ENCODE measurements at places on chromosomes 7 and 10.

GRCh38 chr7:37592366-37592765 lies 91.2 kb upstream of the GPR141 start:
- no peak for DNase-seq

GRCh38 chr7:985915-986741 lies 3.1 kb downstream of the CYP2W1 start:
- no peak for DNase-seq

- no peak for DNase-seq
These were observed 40.6 kb downstream of the TMEM60 start for GRCh38 chr7:77757589-77757988.

GRCh38 chr7:66460921-66461361 lies 167.7 kb upstream of the KCTD7 start:
- DNase-seq: no peak

GRCh38 chr10:71933651-71934050 lies 30.5 kb upstream of the CHST3 start:
- no peak for DNase-seq

DNA sequence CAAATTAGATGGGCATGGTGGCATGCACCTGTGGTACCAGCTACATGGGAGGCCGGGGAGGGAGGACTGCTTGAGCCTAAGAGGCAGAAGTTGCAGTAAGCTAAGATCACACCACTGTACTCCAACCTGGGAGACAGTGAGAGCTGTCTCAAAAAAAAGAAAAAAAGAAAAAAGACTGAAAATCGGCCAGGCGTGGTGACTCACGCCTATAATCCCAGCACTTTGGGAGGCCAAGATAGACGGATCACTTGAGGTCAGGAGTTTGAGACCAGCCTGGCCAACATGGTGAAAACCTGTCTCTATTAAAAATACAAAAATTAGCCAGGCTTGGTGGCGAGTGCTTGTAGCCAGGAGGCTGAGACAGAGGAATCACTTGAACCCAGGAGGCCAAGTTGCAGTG lies 11.9 kb downstream of the RNF216 start:
- DNase-seq: no peak

DNA sequence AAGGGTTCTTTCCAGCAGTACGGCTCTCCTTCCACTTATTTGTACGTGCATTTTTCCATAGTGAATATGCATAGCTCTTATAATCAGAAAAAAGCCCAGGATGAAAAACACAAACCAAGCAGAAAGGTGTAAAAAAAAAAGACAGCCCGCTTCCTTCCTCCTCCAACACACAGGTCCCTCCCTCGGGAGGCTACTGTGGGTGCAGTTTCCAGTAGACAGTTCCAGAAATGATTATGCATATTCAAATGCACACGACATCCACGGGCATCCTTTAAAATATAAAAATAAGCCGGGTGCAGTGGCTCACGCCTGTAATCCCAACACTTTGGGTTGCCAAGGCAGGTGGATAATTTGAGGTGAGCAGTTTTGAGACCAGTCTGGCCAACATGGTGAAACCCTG lies 59.9 kb downstream of the TNRC18 start:
- DNase-seq: no peak

GRCh38 chr7:47830015-47830414 lies 118.3 kb downstream of the PKD1L1 start:
- DNase-seq: no peak

DNA sequence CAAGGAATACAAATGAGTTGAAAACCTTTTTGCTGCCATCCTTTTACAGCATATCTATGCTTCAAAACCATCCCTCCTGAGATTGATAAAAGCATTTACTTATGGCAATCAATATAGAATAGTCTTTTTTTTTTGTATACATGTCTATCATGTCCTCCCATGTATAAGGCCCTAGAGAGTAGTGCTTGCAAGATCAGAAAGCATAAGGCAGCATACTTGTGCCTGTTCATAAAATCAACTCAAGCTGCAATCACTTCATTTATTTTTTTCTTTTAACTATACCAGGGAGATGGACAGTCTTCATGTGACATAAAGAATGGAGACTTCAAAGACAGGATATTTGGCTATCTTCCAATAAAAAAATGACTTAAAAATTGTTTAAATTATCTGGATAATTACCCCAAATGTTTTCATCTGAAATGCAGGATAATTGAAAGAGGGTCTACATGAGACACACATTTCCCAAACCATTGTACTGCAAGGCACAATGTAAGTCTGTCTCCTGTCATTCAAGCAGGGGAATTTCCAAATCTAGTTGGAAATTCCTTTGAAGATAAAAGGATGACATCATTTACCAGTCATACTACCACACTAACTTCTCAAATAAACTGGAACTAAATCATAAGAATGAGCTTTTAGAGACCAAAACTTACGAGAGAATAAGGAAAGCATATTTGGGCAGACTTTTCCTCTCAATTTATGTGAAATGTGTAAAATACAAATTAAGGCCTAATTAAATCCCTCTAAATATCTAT lies 22.5 kb downstream of the LRRN3 start:
- DNase-seq: peak; percentile 14

GRCh38 chr7:117231047-117231359 lies 91.9 kb downstream of the WNT2 start:
- no peak for DNase-seq

DNA sequence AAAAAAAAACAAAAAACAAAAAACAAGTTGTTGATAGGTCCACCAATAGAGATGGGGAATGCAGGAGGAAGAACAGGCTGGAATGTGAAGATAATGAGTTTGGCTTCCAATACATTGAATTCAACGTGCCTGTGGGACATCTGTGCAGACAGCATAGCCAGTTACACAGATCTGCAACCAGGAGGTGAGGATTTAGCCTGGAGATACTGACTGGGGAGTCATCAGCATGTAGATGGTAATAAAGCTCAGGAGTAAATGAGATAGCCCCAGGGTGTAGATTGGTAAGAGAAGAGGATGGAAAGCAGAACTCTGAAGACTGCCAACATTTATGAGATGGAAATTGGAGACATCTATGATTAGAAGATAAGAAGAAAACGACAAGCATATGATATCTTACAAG lies 4.7 kb upstream of the TRIM8 start:
- DNase-seq: no peak

DNA sequence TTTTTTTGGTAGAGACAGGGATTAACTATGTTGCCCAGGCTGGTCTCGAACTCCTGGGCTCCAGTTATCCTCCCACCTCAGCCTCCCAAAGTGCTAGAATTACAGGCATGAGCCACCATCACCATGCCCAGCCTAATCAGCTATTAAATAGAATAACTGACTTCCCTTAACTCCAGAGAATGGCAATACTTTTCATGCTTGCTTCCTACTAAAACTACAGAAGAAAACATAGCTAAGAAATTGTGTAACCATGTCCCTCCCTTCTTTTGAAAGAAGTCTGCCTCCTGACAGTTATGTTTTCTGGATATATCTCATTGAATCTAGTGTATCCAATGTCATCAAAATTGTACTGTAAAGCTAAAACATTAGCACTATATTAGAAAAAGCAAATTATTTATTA lies 95.6 kb downstream of the KMT2C start:
- DNase-seq: no peak

DNA sequence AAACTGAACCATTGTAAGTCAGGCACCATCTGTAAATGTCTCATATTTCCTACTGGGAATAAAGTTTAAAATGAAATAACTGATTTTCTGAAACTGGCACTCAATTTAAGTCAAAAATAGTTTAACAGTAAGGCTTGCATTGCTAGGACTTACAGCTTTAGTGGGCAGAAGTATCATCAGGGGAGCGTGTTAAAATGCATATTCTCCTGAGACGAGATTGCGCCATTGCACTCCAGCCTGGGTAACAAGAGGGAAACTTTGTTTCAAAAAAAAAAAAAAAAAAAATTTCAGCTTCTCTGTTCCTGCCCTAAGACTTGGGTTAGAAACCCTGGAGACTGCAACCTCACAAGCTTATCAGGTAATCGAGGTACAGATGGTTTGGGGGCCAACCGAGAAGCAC lies 65.4 kb downstream of the UBE3C start:
- no peak for DNase-seq

DNA sequence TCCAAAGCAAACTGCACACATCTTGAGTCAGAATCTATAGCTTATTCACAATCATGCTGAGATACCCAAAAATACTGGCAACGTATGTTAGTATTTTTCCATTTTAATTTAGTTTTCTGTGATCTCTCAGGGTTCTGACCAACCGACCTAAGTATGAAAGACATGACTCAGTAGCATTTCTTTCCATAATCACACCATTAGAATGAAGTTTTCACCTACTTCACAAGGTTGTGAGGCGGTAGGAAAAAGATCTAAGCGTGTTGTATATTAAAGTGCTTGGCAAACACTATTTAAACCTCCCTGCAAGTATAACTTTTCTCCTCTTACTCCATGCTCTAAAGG lies 49.1 kb downstream of the PLCE1 start:
- DNase-seq: no peak

DNA sequence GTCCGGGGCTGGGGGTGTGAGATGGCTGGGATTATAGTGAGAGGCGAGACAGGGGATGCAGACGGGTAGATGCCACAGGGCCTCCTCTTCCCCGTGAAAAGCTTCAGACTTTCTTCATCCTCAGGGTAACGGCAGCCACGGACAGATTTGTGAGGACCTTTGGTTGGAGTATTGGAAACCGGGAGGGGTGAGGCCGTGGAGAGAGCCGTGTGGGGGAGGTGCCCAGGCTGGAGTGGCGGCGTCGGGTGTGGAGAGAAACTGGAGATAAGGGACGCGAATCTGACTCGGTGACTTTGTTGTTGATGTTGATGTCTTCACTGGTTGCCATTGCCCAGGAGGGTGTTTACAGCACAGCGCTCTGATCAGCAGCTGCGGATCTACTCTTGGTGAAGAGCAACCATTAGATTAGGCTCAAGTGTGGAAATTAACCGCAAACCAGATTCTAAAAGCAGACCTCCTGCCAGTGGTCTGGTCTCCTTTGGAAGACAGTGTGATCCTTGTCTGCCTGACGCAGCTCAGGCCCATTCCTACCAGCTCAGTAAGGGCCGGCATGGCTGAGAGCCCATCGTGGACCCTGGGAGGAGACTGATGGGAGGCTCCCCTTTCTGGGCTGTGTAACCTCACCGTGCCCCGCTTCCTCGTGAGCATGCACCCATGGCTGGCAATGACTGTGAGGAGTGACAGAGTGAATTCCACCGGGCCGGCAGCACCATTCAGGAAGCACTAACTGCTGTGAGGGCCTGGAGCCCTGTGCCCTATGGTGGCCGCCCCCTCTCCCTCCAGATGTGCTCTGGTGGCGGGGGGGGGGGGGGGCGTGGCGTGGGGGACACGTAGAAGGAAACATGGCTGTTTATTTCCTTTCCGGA lies 90.3 kb downstream of the INPP5A start:
- DNase-seq: peak; percentile 30

- no peak for DNase-seq
These were observed 97.2 kb downstream of the KMT2C start for GRCh38 chr7:152338561-152338960.

- no peak for DNase-seq
These were observed 9.2 kb upstream of the IL6 start for GRCh38 chr7:22717760-22718159.

All from retina (tissue), 1 donor.